AG10803 (cell line): ENCODE measurements at places on chromosomes 4 and X.
A peak's percentile ranks its signal among the peaks of the same experiment; 100 is the strongest.

DNA sequence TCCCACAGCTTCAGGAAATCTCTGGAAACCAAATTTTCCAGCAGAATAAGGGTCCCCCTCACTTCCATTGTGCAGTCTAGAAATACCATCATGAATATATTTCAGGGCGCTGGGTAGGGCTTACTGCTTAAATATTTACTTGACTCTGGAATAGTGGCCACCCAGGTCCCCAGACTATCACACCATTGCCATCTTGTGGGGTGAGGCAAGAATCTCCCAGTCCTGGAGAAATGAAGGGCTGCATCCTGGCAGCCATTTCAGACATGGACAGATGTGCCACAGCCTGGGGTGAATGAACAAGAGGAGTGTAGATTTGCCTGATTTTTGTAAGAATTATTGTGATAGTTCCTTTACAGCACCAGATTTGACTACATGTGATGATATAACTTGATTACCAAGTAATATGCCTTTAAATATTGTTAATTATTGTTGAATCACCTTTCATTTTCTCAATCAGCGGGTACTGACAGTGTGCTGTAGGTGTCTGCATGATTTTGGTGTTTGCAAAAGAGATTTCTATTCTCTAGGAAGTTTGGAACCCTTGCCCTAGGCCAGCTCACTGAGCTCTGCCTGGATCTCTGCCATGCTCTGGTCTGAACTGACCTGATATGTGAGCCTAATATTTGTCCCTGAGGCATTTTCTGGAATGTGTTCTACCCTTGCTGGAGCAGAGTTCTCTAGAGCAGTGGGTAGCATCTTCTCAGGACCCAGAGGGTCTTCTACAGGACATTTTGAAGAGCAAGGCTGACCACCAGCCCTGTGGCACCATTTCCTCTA, 183.4 kb downstream of the KIT start:
- DNase-seq = peak; percentile 70

- DNase-seq = no peak
These were observed 1715.2 kb upstream of the ADGRL3 start for GRCh38 chr4:59484944-59485343.

- peak; percentile 6 for DNase-seq
These were observed 705 bp downstream of the RPS6KA3 start for GRCh38 chrX:20265726-20266681.

DNA sequence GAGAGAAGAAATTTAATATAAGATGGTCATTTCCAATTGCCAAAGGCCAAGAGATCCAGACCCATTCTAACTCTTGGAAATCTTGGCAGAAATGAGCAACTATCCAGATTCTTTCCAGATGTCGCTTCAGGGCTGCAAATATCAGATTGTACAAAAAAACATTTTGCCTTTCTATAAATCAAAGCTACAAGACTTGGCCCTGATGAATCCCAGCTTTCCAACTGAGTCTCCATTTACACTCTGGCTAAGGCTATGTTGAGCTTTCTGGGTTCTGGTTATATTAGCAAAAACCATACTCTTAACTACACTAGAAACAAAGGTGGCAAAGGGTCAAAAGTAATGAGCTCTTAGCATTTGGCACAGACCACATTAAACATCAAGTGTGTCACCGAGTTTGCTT, 345.8 kb downstream of the OPHN1 start:
- peak; percentile 20 for DNase-seq

- peak; percentile 7 for DNase-seq
These were observed 52.9 kb upstream of the TRPC5OS start for GRCh38 chrX:111823128-111823527.

- peak; percentile 53 for DNase-seq
These were observed 354 bp upstream of the TEC start for GRCh38 chr4:48269861-48270522.

- peak; percentile 53 for DNase-seq
These were observed 628 bp downstream of the MXD4 start for GRCh38 chr4:2261110-2261852.

DNA sequence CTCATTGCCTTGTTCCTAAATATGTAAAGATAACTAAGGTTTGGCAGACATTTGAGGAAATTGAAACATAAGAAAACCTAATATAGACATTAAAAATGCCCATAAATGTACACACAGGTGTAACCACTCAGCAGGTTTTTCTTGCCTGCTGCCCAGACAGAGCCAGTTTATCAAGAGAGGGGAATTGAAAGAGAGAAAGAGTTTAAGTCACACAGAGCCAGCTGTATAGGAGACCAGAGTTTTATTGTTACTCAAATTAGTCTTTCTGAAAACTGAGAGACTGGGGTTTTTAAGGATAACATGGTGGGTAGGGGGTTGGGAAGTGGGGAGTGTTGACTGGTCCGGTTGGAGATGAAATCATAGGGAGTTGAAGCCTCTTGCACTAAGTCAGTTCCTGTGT, 119.0 kb downstream of the CFAP299 start:
- DNase-seq = no peak

DNA sequence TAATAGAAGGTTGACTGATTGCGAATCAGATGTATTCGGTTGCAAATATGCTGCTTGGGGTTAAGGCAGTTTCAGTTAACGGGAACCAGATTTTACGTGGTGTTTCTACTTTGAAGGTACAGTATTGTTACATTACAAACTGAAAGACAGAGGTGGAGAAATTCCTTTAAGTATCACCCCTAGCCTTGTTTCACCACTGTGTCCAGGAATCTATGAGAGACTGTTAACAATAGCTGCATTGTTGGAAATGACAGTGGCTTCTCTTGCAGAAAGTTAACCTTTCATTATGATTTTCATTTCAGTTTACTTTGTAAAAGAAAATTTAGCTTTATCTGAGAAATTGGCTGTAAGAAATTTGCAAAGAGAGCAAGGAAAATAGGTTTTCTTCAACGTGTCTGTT, 2.6 kb downstream of the CDKL5 start:
- no peak for DNase-seq

GRCh38 chr4:6426571-6427438, 45.6 kb downstream of the PPP2R2C start:
- DNase-seq = no peak

DNA sequence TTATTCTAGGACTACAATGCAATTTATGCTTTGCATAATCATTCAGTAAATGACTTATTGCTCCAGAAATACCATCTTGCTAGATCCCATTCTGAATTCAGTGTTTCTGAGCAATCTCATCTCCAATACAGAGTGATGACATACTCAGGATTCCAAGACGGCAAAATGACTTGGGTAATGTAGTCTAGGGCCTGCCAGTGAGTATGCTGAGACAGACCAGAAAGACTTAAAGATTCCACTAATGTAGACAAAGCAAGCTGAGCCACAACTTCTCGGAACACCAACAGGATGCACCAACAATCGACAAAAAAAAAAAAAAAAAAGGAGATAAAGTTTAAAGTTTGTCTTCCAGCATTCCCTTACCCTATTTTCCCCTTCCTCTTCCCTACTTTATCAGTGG, 919 bp upstream of the SEC24B start:
- peak; percentile 83 for DNase-seq

DNA sequence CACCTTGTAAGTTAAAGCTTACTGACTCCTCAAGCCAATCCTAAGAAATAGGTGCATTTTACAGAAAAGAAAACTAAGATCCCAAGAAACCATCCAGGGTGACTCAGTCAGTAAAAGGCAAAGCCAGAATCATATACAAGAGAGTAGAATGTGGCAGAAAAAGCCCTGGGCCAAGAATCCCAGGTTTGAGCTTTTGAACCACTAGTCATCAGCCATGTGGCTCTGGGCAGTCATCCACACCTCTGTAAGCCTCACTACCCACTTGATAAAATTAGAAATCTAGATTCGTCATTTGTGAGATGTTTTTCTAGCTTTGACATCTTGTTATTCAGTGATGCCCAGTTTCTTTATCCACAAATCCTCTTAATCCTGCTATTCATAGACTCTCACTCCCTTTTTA, 122.2 kb upstream of the PDE5A start:
- peak; percentile 60 for DNase-seq

DNA sequence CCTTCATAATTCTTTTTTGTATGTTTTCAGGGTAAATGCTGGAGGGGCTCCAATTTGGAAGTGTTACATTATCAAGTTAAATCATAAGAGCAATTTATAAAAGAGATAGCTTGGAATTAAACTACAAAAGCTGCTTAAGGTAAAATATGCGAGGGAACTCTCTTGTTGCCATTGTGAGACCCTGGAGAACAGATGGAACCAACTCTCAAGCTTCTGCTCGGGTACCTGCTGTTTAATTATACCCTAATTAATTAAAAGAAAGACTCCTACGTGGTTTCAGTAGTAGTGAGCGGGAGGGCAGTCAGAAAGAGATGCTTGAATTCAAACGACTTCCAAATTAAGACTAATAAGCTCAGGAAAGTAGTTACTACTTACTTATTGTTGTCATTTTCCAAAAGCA, 313.1 kb upstream of the TACR3 start:
- no peak for DNase-seq

- DNase-seq = no peak
These were observed 10.2 kb upstream of the MAGEB10 start for GRCh38 chrX:27797575-27797974.

GRCh38 chr4:109989044-109989443, 76.4 kb downstream of the EGF start:
- DNase-seq = no peak

GRCh38 chr4:55758066-55758465, 61.5 kb upstream of the EXOC1L start:
- peak; percentile 18 for DNase-seq

DNA sequence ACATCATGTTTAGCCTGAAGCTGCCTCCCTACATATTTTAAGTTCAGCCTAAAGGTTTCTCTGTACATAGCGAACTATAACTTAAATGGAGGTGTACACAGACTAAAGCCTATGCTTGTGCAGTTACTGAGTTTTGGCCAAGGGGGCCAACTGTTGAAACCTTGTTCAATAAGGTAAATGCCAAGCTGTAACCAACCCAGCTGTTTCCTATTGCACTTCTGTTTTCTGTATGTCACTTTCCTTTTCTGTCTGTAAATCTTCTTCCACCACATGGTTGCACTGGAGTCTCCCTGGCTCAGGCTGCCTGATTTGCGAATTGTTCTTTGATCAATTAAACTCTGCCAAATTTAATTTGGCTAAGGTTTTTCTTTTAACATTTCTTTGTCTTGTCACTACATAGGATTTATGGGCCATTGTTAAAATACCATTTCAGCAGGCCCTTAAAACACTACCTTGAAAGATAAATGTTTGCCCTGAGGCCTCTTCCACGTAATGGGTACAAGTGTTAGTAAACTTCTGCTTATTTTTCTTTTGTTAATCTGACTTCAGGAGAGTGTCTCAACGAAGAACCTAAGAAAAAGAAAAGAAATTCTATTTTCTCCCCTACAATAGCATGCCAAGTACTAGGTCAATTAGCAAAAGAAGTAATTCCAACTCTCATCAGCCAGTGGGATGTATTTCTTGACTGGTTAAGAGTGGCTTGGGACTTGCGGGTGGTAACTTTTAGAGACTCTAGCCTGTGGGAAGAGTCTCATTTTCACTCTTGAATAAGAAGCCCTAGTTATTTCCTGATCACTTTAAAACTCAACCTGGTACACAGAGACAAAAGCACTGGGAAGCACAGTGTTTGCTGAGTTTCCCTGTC, 45.7 kb upstream of the PRSS12 start:
- no peak for DNase-seq

GRCh38 chrX:77975755-77976154, 6.3 kb upstream of the PGAM4 start:
- DNase-seq = peak; percentile 11

- DNase-seq = no peak
These were observed 30.4 kb downstream of the SH3TC1 start for GRCh38 chr4:8229331-8229975.

GRCh38 chr4:74014332-74014731, 15.9 kb upstream of the CXCL5 start:
- no peak for DNase-seq

GRCh38 chr4:169340834-169341233, 70.1 kb upstream of the SH3RF1 start:
- no peak for DNase-seq

DNA sequence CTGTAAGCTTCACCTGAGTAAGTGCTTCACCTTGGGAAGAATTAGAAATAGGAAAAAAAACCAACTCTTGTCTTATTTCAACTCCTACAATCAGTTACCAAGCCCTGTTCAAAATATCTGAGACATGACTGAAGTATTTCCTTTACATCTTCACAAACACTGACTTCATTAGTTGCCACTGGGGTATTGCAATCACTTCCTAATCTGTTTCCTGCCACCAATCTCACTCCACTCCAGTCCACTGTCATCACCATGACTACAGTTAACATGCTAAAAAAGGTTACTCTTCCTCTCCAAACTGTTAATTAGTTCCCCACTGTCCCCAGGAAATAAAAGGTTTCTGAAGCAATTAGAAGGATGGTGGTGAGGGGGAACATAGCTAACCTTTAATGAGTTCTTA, 3.3 kb upstream of the SUPT20HL1 start:
- no peak for DNase-seq

- no peak for DNase-seq
These were observed 15.3 kb downstream of the SPACA5 start for GRCh38 chrX:48022100-48022499.
